ENCODE measurements at places on chromosomes 11 and 22. TPM values are rescaled to one million over a fixed set of nuclear protein-coding genes. Genes with fewer than 3 reads are reported as not detected.
A peak's percentile ranks its signal among the peaks of the same experiment; 100 is the strongest.

The PNPLA5 gene
- total RNA-seq = not detected

DNA sequence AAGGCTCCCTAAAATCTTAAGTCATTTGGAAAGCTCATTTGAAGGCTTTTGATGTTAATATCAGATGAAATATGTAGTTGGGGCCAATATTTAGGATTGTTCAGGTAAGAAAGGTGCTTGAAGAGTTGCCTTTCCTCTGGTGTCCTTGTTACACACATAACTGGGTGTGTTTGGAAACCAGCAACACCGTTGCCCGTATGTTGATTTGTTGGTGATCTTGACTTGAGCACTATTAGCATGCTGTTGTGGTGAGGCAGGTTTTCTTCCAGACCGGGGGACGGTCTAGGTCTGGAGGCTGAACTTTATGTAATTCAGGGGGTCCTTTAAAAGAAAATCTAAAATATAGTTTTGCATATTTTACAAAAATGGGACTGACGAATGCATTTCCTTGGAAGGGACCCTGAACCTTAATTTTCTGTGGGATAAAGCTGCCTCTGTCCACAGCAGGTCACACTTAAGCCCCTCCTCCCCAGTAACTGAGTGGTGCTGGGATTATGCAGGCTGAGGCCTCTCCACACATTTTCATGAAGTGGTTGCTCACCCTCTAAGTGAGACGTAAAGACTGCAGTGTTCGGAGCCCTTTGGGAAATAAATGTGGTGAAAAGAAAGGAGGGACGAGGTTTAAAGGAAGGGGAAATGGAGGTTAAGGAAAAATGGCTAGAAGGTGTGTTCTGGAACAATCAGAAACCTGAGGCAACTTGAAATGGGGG is 1.8 kb downstream of the YWHAH start:
- no peak for DNase-seq
- H3K4me1 ChIP-seq = peaks cover 26% of the 10 kb centered on the region
- peaks cover 25% of the 10 kb centered on the region for H3K36me3 ChIP-seq
- H3K27me3 ChIP-seq = no peaks in the 10 kb centered on the region
- no peak overlapping the region for H3K27ac ChIP-seq

- peaks cover 88% of the 10 kb centered on the region for H3K4me1 ChIP-seq
- H3K27me3 ChIP-seq = no peaks in the 10 kb centered on the region
- H3K27ac ChIP-seq = peak overlapping the region; percentile 96
- no peaks in the 10 kb centered on the region for H3K36me3 ChIP-seq
- H3K4me3 ChIP-seq = peak overlapping the region; percentile 66
These were observed 21.2 kb downstream of the PTPRJ start for GRCh38 chr11:48001438-48002021.

- H3K4me1 ChIP-seq = no peaks in the 10 kb centered on the region
- H3K27me3 ChIP-seq = peaks cover 11% of the 10 kb centered on the region
- no peaks in the 10 kb centered on the region for H3K36me3 ChIP-seq
- H3K4me3 ChIP-seq = no peak overlapping the region
- no peak for DNase-seq
These were observed 3.5 kb downstream of the OR2D2 start for GRCh38 chr11:6888830-6889229.

Measured in activated naive CD4-positive, alpha-beta T cell treated with anti-CD3 and anti-CD28 coated beads for 36 hours (primary cell).